Small intestine (tissue), 16 donors: ENCODE measurements at places on chromosomes 4 and X. TPM values are rescaled to one million over a fixed set of nuclear protein-coding genes. Genes with fewer than 3 reads are reported as not detected.

DNA sequence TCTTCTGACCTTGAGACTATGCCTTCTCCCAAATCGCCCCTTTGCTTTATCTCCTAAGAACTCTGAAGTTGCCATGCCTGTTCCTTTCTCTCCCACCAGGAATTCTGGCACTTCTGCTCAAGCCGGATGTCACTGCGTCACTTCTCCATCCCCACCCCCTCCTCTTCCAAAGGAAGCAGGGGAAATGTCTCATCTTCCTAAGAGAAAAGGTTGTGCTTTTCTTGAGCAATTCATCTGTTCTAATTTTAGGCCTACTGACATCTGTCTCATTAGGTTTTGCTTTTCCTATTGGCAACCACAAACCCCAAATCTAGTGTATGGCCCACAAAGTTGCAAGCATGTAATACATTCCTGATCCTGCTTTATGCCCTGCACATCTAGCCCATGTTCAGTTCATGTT, 163.1 kb upstream of the PLAC1 start:
- DNase-seq: peak; percentile 6

- DNase-seq: peak; percentile 56
These were observed 29.9 kb upstream of the GPC4 start for GRCh38 chrX:133444952-133445831.

GRCh38 chr4:45324455-45325417, 598.4 kb upstream of the GNPDA2 start:
- no peak for DNase-seq

DNA sequence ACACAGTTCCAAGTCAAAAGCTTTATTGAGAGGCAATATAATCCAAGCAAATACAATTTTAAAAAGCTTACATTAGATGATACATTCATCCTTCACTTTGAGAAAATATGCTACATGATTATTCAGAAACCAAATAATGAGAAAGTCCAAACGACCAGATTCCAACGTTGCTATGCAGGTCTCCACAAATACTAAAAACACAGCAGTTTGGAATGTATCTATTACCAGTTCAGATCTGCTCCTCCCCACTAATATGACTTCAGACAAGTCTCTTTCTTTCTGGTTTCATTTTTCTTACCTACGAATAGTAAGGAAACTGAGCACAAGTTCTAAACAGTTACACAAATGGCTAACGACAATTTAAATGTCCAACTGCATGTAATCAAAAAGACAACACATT, 9.5 kb downstream of the NAF1 start:
- DNase-seq: no peak

DNA sequence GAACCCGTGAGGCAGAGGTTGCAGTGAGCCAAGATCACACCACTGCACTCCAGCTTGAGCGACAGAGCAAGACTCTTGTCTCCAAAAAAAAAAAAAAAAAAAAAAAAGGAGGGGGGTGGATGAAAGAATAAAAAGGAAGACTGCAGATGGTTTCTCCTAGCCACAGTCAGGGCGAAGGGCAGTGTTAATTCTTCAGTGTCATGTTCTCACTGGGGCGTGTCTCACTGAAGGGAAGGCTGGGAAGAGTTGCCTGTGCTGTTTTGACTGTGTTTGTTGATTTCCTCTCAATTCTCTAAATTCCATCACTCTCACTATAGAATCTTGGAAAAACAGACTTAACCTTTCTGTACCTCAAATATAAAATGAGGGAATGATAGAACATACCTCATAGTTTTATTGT, 71.6 kb upstream of the DHX15 start:
- DNase-seq: peak; percentile 11

- no peak for DNase-seq
These were observed 14.7 kb downstream of the ATXN3L start for GRCh38 chrX:13305108-13305507.

- DNase-seq: no peak
These were observed 3.4 kb downstream of the MSX1 start for GRCh38 chr4:4862665-4863482.

The NAA11 gene
- polyA plus RNA-seq: not detected

The PF4V1 gene
- polyA plus RNA-seq: 0.32 TPM

The SSX4B gene
- polyA plus RNA-seq: not detected

The RBMX gene
- polyA plus RNA-seq: 89.2 TPM

The PRSS12 gene
- polyA plus RNA-seq: 5.1 TPM

The UBA1 gene
- polyA plus RNA-seq: 148 TPM
